Kasumi-1 (cell line): ENCODE measurements at places on chromosomes 3 and 15.

DNA sequence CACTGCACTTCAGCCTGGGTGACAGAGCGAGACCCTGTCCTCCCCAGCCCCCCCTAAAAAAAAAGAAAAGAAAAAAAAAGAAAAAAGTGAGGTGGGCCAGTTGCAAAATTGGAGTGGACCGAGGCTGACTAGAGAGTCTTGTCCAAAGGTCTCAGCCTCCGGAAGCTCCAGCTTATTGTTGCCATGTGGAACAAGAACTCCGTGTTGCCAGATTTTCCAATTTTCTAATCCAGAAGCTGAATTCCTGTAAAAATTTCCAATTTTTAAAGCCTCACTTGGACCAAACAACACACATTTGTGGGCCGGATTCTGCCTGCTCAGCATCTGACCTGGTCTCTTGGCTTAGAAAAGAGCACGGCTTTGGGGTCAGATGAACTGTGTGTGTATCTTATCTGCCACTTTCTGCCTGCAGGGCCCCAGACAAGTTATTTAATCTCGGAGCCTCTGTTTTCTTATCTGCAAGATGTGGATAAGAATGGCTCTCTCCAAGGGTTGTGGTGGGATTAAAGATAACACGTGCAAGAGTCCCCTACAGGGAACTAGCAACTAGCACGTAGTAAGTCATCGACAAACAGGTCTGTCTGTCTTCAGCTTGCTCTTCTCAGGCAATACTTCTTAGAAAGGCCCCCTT is 73.7 kb upstream of the TLE3 start:
- no peak for DNase-seq

DNA sequence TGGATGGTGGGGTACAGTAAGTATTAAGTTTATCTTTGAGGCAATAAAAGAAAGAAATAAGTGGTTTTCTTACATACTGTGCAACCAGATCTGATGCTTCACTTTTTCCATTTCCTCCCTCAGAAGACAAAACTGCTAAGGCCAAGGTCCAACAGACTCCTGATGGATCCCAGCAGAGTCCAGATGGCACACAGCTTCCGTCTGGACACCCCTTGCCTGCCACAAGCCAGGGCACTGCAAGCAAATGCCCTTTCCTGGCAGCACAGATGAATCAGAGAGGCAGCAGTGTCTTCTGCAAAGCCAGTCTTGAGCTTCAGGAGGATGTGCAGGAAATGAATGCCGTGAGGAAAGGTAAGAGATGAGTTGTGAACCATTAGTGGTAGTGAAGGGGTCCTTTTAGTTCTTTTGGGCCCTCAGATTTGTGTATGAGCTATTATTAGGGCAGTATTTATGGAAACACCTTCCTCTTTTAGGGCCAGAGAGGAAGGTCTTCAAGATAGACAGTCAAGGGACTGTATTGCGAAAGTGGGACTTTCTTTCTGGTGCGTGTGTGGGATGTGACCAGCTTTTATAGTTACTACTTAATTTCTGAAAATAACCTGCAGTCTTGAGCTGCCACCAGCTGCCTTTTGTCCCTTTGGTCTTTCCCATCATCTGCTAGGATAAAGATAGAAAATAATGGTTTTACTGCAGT is 4.6 kb downstream of the ALAS1 start:
- peak; percentile 87 for DNase-seq

DNA sequence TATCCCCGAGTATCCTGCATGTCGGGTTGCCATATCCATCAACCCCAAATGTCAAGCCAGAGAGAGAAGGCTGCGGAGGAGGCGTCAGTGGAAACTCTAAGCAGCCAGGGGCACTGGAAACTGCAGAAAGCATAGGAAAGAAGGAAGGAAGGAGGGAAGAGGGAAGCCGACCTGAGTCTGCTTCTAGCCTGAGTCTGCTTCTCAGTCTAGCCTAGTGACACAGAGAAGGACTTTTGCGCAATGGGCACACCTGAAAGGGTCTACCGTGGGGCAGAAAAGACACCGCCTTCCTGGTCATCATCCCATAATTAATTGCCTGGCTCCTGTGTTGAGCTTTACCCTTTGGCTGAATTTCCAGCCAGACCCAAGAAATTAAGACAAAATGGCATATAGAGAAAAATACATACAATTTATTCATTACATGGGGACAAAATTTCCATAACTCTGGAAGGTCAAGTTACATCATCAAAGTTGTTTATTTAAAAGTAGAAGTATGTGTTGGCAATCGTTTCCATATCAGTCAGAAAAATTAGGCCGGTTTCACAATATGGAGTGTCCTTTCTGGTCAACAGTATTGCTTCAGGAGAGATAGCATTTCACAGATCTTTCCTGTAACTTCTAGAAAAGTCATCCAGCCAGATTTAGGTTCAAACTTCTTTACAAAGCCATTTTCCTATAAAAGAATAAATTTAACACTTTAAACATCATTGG is 10.3 kb downstream of the BCL2A1 start:
- no peak for DNase-seq

DNA sequence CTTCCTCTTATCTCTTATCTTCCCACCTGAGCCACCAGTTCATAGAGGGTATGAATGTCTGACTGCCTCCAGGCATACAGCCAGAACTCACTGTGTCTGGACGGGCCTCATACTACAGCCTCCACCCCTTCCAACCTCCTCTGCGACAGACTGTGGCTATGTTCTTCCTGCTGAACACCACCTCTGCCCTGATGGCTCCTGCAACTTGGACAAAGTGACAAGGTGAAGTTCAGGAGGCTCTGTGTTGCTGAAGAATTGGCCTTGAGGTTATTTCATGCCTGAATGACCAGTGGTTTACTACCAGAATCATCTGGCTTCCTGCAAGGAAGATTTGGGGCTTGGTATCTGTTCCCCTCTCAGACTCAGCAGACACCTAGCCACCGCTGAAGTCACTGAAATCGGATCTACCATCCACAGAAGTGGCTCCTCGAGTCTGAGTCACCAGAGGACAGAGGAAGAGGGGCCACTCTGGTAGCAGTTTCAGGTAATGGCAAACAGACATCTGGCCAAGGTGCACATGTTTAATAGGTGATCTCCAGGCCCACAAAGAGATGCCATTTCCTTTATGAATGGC is 14.2 kb upstream of the ULK3 start:
- DNase-seq, result peak; percentile 27

- DNase-seq, result no peak
These were observed 581.2 kb downstream of the PYDC2 start for GRCh38 chr3:192042116-192042515.

- DNase-seq, result no peak
These were observed 77.8 kb upstream of the TAMM41 start for GRCh38 chr3:11924518-11924917.
